Activated CD8-positive, alpha-beta memory T cell treated with anti-CD3 and anti-CD28 coated beads for 48 hours (primary cell): ENCODE measurements at places on chromosomes 1 and 21.

DNA sequence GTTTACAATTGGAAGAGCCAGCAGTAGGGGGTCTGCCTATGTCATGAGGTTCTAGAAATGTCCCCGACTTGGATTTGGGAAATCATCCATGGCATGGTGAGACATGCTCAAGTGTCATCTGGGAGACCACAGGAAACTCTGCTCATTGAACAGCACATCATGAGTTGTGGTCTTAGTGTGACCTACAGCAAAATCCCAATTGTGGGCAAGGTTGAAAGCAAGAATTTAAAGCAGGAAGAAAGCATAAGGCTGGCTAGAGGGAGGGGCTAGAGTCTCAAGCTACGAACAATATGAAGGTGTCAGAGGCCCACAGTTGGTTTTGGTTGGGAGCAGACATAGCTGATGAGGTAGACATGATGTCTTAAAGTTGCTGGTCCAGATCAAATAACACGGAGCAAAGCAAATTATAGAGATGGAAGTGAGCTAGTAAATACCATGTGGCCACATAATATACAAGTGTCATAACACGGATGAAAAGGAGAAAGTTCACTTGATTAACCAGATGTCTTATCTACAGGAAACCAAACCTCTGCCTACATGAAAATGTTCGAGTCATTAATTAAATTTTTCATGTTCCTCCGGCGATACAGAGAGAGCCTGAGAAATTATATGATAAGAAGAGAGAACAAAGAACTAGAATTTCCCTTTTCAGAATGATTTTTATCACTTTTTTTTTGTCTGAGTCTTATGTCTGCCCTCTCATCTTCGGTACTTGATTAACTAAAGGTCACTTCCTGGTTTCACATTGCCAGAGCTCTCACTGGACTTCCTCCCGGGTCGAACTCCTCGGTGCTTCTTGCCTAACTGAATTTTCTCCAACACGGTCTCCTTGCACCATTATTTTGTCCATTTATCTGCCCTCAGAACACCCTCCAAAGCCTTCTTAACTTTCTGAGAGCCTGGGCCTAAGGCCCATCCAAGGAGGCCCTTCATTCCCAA lies 67.5 kb upstream of the DUSP10 start:
- no peak for DNase-seq

GRCh38 chr1:37429029-37429428 lies 45.4 kb upstream of the ZC3H12A start:
- DNase-seq = no peak

GRCh38 chr21:34869545-34869944 lies 179.6 kb downstream of the RUNX1 start:
- no peak for DNase-seq

DNA sequence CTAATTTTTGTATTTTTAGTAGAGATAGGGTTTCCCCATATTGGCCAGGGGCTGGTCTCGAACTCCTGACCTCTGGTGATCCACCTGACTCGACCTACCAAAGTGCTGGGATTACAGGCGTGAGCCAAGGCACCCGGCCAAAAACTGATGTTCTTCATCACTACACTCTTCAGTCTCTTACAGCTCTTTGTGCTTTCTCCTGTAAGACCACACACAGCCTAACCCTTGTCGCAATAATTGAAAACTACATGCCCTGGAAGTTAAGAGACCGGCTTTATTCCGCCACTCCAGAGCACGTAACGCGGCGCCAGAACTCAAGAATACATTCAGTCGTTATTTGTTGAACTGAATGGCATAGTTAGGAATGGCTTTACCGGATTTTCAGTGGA lies 552 bp downstream of the GPATCH4 start:
- DNase-seq = no peak

- no peak for DNase-seq
Observed at GRCh38 chr1:34831721-34832246, 27.8 kb downstream of the SMIM12 start.

GRCh38 chr1:173508541-173508940 lies 31.4 kb downstream of the PRDX6 start:
- DNase-seq = no peak

GRCh38 chr1:116485071-116485735 lies 85.6 kb downstream of the CD58 start:
- peak; percentile 81 for DNase-seq

- no peak for DNase-seq
Observed at GRCh38 chr21:43025636-43026180, 49.9 kb downstream of the CBS start.

- DNase-seq = no peak
Observed at GRCh38 chr1:117652421-117652820, 46.6 kb downstream of the TENT5C start.

DNA sequence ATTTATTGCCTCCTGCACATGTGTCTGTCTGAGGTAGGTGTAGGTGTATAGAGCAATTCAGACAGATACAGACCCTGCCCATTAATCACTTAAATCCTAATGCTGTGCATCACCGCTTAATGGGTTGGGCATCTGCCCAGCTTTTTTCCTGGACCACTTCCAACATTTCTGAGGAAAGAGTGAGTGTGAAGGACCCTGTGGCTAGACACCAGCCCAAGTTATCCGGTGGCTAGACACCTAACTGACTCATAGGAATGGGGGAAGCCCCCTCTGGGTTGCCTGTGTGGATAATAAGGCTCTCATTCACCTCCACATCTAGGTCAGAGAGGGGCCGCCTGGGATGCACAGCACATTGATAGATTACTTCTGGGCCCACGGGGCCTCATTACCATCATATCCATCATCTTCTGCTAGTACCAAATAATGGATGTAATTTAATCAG lies 121.1 kb upstream of the RAVER2 start:
- no peak for DNase-seq

- DNase-seq = no peak
Observed at GRCh38 chr1:248111157-248111556, 16.2 kb downstream of the OR2L13 start.

DNA sequence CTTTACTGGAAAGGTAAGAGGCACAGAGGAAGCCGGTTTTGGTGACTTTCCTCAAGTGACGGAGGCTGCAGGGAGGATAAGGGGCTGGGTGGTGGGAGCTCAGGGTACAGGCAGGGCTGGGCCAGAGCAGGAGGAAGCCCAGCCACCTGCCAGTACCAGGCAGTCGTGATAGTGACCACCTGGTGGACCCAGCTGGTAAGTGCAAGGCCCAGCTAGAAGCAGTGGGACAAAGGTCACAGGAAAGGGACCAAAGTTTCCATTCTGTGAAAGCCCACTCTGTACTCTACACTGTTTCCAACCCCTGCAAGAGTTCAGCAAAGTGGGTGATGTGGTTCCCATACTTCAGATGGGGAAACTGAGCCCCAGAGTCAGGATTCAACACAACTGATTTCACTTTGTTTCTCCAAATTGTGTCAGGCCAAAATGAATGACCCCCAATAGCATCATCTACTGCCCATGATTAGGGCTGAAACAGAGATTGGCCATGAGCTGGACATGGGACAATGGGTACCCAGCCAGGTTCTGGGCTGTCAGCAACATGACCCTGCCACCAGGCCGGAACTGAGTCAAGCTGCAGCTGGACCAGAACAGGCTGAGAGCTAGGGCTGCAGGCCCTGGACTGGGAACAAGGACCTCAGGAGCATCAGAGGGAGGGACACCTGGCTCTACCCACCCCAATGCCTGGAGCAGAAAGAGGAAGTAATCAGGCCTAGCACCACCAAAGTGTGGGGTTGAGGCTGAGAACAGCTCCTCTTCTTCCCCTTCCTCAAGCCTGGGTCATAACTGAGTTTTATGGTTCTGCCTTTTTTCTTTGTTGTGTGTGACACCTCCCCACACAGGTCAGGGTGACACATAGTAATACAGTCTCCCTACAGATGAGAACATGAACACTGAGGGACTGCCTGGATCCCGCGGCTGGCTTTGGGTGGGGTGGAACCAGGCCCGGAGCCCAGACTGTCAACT lies 50.2 kb downstream of the KCNN3 start:
- DNase-seq = no peak

DNA sequence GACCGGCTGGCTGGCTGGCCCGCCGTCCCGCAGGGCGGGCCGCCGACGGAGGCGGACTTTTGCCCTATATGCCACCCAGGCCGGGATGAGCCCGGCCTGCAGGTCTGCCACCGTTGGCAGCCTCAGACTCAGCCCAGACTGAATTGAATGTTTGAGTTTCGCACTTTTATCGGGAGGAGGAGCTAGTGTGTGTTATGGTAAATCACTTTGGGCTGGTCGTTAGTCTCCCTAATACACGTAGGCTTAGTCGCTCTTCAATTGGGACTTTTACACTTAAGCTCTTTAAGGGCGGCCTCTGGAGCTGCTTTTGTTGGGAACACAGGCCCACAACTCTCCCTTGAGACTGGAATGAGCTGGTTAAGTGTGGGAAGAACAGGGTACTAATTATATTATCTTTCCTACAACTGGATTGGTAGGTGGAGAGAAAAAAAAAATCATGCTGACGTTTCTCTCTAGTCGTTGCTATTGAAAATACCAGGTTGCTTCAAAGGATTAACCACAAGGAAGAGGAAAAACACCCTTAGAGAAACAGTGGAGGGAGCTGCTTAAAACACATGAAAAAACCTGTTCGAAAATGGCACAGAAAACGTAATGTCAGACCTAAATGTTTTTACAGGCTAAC lies 1.4 kb upstream of the IRF2BP2 start:
- no peak for DNase-seq

- no peak for DNase-seq
Observed at GRCh38 chr1:171155484-171155883, 29.6 kb upstream of the FMO2 start.

- peak; percentile 44 for DNase-seq
Observed at GRCh38 chr1:167627865-167628641, 2.0 kb upstream of the RCSD1 start.

GRCh38 chr1:241465673-241466072 lies 53.9 kb downstream of the FH start:
- DNase-seq = no peak

GRCh38 chr1:12458571-12458970 lies 159.4 kb downstream of the DHRS3 start:
- no peak for DNase-seq

- no peak for DNase-seq
Observed at GRCh38 chr1:186884251-186884650, 55.5 kb downstream of the PLA2G4A start.

- DNase-seq = no peak
Observed at GRCh38 chr1:177287994-177288393, 117.2 kb downstream of the BRINP2 start.

DNA sequence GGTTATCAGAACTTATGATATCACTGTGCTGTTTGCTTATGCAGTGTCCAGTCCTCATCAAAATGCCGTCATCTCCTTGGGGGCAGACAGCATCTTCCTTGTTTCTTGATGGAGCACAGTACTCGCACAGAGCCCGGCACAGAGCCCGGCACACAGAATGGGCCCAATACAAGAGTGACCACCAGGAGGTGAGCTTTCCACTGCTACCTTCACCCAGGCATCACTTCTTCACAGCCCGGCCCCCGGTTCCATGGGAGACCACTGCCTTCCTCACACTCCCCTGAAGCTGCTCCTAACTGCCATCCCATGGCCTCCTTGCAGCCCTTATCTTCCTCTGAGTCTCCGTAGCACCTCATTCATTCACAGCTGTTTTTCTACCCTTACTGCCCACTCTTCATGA lies 94.0 kb downstream of the TNR start:
- DNase-seq = no peak

DNA sequence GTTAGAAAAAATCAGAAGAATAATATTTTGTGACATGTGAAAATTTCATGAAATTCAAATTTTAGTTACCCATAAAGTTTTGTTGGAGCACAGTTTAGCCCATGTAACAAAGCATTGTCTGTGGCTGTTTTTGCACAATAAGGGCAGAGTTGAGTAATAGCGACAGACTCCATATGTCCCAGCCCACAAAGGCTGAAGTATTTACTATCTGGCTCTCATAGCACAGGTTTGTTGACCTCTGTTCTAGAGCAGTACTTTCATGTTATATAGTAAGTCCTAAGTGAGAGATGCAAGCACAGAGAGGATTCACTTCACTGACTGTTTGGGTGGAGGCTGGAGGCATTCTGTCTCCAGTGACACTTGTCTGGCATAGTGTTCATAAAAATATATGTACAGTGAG lies 6.8 kb downstream of the LAMC1 start:
- no peak for DNase-seq
